ENCODE measurements at places on chromosomes 2 and 18. TPM values are rescaled to one million over a fixed set of nuclear protein-coding genes. Genes with fewer than 3 reads are reported as not detected.

Gene PARD3B
- not detected for total RNA-seq

DNA sequence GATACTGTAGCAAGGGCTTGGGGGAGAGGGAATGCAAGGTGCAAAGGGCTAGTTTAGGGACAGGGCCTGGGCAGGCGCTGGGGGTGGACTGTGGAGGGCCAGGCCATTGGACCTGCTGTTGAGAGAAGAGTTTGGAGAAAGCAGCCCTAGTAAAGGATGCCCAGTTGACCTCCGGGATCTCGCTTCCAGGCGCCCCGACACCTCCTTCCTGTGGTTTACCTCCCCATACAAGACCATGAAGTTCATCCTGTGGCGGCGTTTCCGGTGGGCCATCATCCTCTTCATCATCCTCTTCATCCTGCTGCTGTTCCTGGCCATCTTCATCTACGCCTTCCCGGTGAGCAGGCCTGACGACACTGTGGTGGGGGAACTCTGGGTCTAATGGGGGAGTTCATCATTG is 229.0 kb downstream of the DYSF start:
- no peak for DNase-seq

DNA sequence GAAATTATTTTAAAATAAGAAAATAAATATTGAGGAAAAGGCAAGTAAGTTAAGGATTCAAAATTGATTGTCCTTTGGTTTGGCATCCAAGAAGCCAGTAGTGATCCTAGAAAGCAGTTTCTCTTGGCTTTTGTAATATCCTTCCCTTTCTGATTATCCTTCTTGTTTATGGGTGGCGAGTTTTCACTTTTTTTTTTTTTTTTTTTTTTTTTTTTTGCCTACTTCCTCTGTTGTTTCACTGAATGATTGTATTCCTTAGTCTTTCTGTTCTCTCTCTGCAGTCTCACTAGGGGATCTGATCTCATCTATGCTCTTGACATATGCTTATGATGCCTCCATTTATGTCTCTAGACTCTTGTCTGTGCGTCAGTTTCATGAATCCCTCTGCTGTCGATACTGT is 4.2 kb downstream of the NAPG start:
- DNase-seq = no peak

DNA sequence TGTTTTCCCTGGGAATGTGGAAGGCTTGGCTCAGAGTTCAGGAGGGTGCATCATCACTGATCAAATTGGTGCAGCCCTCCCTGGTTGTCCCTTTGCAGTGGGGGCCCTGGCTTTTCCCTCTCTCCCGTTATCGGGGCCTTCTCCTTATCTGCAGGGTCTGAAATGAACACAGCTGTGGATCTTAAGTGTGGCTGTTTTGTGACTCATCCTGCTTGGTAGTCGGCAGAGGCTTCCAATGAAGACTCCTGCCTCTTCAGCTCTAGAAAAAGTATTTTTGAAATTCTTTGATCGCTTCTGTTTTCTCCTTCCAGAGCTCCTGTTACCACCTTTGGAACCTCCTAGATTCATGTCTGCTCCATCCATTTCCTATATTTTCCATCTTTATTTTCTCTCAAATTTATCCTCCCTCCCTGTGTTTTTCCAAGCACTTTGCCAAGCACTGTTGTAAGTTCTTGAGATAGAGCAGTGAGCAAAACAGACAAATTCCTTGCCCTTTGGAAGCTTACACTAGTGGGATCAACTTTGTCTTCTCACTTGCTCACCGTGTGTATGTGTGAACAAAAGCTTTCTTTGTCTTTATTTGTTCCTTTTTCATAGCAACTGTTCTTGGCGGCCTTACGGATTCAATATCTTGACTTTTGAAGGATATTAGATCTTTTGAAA is 45.7 kb downstream of the RALB start:
- no peak for DNase-seq

- no peak for DNase-seq
Measured at GRCh38 chr2:70049255-70049654, 38.0 kb upstream of the PCBP1 start.

Gene SLC9A4
- total RNA-seq = 0.22 TPM

GRCh38 chr2:219658196-219658846 is 30.9 kb downstream of the SLC4A3 start:
- no peak for DNase-seq

DNA sequence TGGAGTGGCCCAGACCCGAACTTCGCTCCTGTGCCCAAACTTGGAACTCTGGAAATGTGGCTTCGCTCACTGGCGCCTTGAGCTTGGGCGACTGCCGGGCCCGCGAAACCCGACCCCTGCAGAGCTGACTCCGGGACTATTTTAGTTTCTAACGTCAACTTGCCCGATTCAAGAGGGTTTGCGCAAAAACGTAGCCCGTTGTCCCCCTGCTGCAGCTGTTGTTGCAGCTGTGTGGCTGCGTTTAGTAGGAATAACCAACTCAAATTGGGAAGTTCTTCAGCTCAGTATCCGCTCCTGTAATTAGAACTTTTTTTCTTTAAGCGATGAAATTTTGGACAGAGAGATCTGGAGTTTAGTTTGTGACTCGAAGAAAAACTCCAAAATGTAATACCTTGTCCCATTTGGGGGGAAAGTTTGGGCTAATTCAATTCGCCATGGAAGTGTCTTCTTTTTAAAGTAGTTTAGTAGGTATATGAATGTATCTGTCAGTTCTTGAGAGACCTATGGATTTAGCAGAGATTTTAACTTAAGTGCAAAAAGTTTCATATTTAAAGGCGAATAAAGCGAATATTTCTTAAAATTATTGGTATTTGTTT is 559 bp downstream of the MYL12A start:
- peak; percentile 75 for DNase-seq

DNA sequence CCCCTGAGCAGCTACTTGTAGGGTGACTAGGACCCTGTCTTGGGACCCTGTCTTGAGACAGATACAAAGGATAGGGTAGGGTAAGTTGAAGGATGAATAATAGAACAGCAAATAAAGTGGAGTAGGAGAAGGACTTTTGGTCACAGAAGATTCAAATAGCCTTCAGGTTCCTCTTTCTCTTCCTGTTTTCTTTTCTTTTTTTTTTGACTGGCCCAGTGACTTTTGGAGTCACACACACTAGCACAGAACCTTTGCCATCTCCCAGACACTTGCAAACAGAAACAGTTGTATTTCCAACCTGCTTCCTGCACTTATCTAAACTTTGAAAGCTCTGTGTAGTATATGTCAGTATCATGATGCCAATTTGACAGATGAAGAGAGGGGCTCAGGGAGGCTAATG is 108.2 kb downstream of the TDRD15 start:
- peak; percentile 24 for DNase-seq

DNA sequence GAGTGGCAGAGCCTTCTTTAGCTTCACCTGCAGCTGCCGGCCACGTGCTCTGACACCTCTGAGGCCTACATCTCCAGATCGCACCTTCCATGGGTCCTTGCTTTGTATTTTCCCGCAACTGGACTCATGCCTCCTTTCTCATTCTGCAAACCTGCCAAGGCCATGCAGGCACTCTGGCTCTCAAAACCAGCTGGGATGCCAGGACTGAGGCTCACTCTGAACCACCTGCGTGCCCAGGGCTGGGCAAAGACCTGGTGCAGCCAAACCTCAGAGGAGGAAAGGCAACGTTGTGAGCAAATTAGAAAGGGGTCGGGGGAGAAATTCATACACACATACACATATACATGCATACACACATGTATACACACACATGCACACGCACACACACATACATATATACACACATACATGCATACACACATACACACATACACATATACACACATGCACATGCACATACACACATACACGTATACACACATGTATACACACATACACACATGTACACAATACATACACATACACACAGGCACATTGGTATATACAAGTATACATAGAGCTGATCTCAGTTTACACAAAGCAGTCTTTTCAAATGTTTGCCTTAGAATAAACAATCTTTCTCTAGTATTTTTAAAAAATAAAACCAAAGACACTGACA is 125.2 kb downstream of the RTP5 start:
- no peak for DNase-seq

Gene IRS1
- 23.5 TPM for total RNA-seq

Data from OCI-LY7 (cell line).